Activated T-helper 1 cell treated with anti-CD3 and anti-CD28 coated beads, Interleukin-12 subunit alpha, Interleukin-12 subunit beta, Interleukin-2, Interleukin-4 antibody, amounts not matched to agents 30 ng/mL and 10 ng/mL and 1 ng/mL, durations not matched to agents 14 hours and 24 hours and 36 hours (primary cell): ENCODE measurements at places on chromosomes 6 and 20. TPM values are rescaled to one million over a fixed set of nuclear protein-coding genes. Genes with fewer than 3 reads are reported as not detected.

DNA sequence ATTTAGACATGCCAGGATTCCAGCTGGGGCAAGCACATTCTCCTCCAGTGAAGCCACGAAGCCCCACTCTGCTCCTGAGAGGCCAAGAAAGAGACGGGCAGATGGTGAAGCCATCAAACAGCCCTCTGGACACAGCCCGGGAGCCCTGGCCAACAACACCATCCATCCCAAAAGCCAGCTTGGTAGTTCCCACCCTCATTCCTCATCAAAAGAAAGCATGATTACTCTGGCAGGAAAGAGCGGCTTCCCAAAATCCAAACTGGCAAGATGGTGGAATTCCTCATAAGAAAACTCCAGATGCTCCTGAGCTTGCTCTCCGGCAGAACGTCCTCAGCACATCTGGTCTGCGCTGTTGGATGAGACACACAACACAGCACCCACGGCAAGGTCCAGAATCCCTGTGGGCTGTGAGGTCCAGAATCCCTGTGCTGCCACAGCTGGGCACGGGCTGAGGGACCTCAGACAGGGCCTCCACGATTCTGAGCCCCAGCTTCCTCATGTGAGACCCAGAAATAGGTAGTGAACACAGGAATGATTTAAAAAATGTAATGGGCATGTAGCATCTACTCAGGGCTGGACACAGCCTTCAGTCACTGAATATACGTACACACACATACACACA, 52.6 kb downstream of the THBS2 start:
- no peak for DNase-seq

GRCh38 chr20:2358006-2358405, 22.7 kb upstream of the TGM6 start:
- no peak for DNase-seq

- no peak for DNase-seq
These were observed 49.6 kb downstream of the ATXN1 start for GRCh38 chr6:16711546-16712254.

- DNase-seq, result no peak
These were observed 1.5 kb upstream of the PYGB start for GRCh38 chr20:25246182-25246999.

- DNase-seq, result no peak
These were observed 27.0 kb downstream of the ELOVL5 start for GRCh38 chr6:53321701-53322100.

PROKR2 gene
- not detected in 2 replicates for total RNA-seq

ZNF335 gene
- total RNA-seq, result 38.3 and 40.9 TPM in 2 replicates
